Panc1 (cell line): ENCODE measurements at places on chromosomes 7 and 10. TPM values are rescaled to one million over a fixed set of nuclear protein-coding genes. Genes with fewer than 3 reads are reported as not detected.

Gene FAM25A
- not detected for total RNA-seq

Gene TSPAN12
- total RNA-seq = 1.4 TPM

Gene COX19
- total RNA-seq = 14.4 TPM

Gene CC2D2B
- 0.21 TPM for total RNA-seq

Gene SPDYE5
- not detected for total RNA-seq

Gene BRI3
- total RNA-seq = 344 TPM

Gene PTPRZ1
- 0.05 TPM for total RNA-seq

Gene ACSM6
- total RNA-seq = not detected

Gene SH2D4B
- 0.10 TPM for total RNA-seq

Gene CHST15
- 33.2 TPM for total RNA-seq

Gene COPG2
- 26.0 TPM for total RNA-seq

Gene SHTN1
- 67.8 TPM for total RNA-seq

Gene OR6V1
- not detected for total RNA-seq

Gene HILPDA
- 70.8 TPM for total RNA-seq

Gene DNAJC12
- 0.44 TPM for total RNA-seq

Gene ADRB1
- total RNA-seq = 12.9 TPM

Gene CALML5
- total RNA-seq = not detected
